Activated CD8-positive, alpha-beta memory T cell treated with anti-CD3 and anti-CD28 coated beads, Interleukin-2, amount 10 ng/mL, durations not matched to agents 7 days and 5 days (primary cell): ENCODE measurements at places on chromosomes 12 and 14. TPM values are rescaled to one million over a fixed set of nuclear protein-coding genes. Genes with fewer than 3 reads are reported as not detected.

GRCh38 chr14:51657762-51658161 is 6.1 kb downstream of the FRMD6 start:
- H3K4me1 ChIP-seq = peaks cover 13% of the 10 kb centered on the region
- H3K36me3 ChIP-seq = no peaks in the 10 kb centered on the region
- H3K27me3 ChIP-seq = peaks cover 44% of the 10 kb centered on the region
- no peak for DNase-seq
- no peak overlapping the region for H3K27ac ChIP-seq

DNA sequence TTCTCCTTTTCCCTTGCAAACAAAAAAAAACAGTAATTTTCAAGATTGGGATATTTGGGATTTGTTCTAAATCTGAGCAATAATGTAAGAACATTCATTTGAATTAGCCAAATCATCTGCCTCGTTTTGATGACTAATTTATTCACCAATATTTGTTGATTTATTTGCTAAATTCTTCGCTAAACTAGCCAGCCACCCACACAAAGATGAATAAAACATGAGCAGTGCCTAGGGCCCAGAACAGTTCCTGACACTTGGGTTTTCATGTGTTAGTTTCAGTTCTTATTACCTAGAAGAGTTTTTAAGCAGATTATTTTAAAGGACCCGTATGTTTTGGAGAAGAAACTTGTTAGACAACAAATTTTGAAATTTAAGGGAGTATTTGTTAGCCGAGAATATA is 1.4 kb downstream of the ETNK1 start:
- H3K4me3 ChIP-seq = peak overlapping the region; percentile 87
- H3K36me3 ChIP-seq = peaks cover 18% of the 10 kb centered on the region
- peaks cover 10% of the 10 kb centered on the region for H3K27me3 ChIP-seq
- peak overlapping the region; percentile 85 for H3K27ac ChIP-seq

GRCh38 chr12:100166232-100166631 is 23.6 kb upstream of the BLTP3B start:
- no peak overlapping the region for H3K27ac ChIP-seq
- peaks cover 7% of the 10 kb centered on the region for H3K36me3 ChIP-seq
- H3K4me1 ChIP-seq = peaks cover 13% of the 10 kb centered on the region
- no peak overlapping the region for H3K4me3 ChIP-seq
- no peak for DNase-seq

DNA sequence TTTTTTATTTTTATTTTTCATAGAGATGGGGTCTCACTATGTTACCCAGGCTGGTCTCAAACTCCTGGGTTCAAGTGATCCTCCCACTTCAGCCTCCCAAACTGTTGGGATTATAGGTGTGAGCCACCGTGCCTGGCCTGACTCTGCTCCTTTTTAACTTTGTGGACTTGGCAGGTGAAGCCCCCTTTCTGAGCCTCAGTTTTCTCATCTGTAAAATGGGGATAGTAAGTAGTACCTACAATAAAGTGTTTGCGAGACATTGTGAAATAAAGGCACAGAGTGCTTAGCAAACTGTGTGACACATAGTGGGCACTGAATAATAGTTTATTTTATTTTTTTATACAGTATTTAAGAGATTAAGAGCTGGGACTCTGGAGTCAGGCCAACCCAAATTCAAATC is 21.1 kb upstream of the MED13L start:
- no peak overlapping the region for H3K27ac ChIP-seq
- no peaks in the 10 kb centered on the region for H3K36me3 ChIP-seq

DNA sequence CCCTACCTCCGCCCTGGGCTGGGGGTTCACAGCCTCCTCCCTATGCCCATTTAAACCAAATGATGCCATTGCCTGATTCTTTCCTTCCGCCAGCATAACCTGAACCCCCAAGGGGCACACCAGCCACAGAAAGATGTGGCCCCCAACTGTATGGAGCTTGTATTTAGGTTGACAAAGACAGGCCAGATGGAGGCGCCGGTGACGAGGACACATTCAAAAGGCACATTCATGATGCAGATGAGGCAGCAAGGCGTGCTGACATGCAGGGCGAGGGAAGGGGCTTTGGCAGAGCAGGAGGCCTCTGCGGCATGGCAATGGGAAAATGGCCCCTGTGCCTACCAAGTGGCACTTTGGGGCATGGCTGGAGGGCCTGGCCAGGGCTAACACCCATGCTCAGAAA is 112.2 kb downstream of the RFLNA start:
- DNase-seq = no peak
- H3K27me3 ChIP-seq = no peaks in the 10 kb centered on the region
- no peaks in the 10 kb centered on the region for H3K36me3 ChIP-seq

GRCh38 chr12:93229494-93230325 is 148.0 kb upstream of the NUDT4 start:
- no peak overlapping the region for H3K27ac ChIP-seq
- H3K27me3 ChIP-seq = peaks cover 5% of the 10 kb centered on the region
- H3K36me3 ChIP-seq = no peaks in the 10 kb centered on the region
- peaks cover 2% of the 10 kb centered on the region for H3K4me1 ChIP-seq
- H3K4me3 ChIP-seq = no peak overlapping the region

- peaks cover 19% of the 10 kb centered on the region for H3K4me1 ChIP-seq
- H3K4me3 ChIP-seq = no peak overlapping the region
- DNase-seq = no peak
- no peak overlapping the region for H3K27ac ChIP-seq
These were observed 13.2 kb downstream of the PRPF40B start for GRCh38 chr12:49636574-49636973.

DNA sequence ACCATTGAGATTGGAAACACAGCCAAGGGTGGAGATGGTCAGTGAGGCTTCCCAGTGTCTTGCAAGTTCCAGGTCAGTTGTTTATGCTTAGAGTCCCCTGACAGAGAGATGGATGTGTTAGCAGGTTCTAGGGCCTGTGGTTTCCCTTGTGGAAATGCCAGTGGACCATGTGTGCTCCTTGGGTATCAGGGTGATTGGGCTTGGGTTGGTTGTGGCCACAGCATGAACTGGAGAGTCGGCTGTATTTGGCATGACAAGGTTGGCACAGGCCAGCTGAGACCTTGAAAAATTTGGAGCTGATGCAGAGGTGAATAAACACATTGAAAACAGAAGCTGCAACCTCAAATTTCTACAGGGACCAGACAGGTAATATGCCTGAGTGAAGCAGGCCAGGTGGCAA is 668.0 kb downstream of the DIO2 start:
- H3K27me3 ChIP-seq = no peaks in the 10 kb centered on the region
- H3K4me3 ChIP-seq = no peak overlapping the region
- H3K4me1 ChIP-seq = no peaks in the 10 kb centered on the region
- no peak overlapping the region for H3K27ac ChIP-seq
- no peak for DNase-seq

GRCh38 chr14:104072586-104072985 is 12.9 kb upstream of the ASPG start:
- H3K4me1 ChIP-seq = peaks cover 8% of the 10 kb centered on the region
- H3K27ac ChIP-seq = no peak overlapping the region
- H3K4me3 ChIP-seq = no peak overlapping the region
- no peak for DNase-seq
- peaks cover 6% of the 10 kb centered on the region for H3K36me3 ChIP-seq
- peaks cover 14% of the 10 kb centered on the region for H3K27me3 ChIP-seq

GRCh38 chr12:25957793-25958427 is 572 bp upstream of the RASSF8 start:
- no peak overlapping the region for H3K27ac ChIP-seq
- H3K4me3 ChIP-seq = peak overlapping the region; percentile 41
- peaks cover 1% of the 10 kb centered on the region for H3K36me3 ChIP-seq
- H3K4me1 ChIP-seq = peaks cover 12% of the 10 kb centered on the region
- DNase-seq = no peak

DNA sequence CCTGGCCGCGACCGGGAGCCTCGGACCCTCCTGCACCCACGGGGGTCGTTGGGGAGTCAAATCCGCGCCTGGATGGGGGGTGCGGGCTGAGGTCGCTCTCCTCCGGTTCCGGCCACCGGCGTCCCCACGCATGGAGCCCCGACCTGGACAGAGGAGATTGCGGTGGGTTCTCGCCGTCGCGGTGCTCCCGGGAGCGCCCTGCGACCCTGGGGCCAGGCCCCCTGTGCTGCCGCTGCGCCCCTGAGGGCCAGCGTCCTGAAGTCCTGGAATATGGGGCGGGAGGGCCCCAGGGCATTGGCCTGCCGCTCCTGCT is 345 bp downstream of the ASPG start:
- no peaks in the 10 kb centered on the region for H3K4me1 ChIP-seq
- H3K27ac ChIP-seq = no peak overlapping the region
- no peak overlapping the region for H3K4me3 ChIP-seq
- peaks cover 7% of the 10 kb centered on the region for H3K27me3 ChIP-seq
- no peaks in the 10 kb centered on the region for H3K36me3 ChIP-seq

GRCh38 chr12:29158115-29158763 is 9.2 kb downstream of the FAR2 start:
- no peak overlapping the region for H3K27ac ChIP-seq
- peaks cover 12% of the 10 kb centered on the region for H3K4me1 ChIP-seq
- DNase-seq = no peak
- peaks cover 3% of the 10 kb centered on the region for H3K36me3 ChIP-seq
- H3K27me3 ChIP-seq = no peaks in the 10 kb centered on the region

DNA sequence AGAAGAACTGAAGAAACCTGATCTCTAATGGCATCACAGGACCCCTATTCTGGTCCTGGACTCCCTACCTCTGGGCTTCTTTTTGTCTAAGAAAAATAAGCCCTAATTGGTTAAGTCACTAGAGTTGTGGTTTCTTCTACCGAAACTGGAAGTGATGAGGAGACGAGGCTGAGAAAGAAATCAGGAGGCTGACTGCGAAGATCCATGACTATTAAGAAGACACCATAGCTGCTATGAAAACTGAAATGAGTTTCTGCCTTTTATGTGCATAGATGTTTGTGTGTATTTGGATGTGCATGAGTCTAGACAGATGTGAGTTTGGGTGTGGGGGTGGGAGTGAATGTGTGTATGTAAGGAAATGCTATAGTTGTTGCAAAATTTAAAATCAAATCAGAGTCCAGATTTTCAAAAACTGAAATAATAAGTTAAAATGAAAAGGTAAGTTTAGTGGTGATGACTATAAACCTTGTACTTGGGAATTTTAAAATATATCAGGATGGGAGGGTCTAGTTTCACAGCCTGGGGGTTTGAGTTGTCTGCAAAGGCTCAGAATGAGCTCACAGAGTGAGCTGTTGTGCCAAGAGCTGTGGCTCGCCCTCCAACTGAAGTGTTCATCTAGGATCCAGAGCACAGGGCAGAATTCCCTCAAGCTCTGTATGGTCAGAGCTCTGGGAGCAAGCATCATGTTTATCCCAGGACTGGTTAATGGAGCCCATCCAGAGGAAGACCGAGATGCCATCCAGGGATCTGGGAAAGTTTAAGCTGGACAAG is 94.9 kb downstream of the VCPKMT start:
- DNase-seq = no peak
- no peaks in the 10 kb centered on the region for H3K27me3 ChIP-seq
- peaks cover 32% of the 10 kb centered on the region for H3K4me1 ChIP-seq
- H3K36me3 ChIP-seq = peaks cover 68% of the 10 kb centered on the region

Gene GPR162
- total RNA-seq = not detected

Gene EFS
- not detected for total RNA-seq

Gene PPP4R4
- 0.64 TPM for total RNA-seq

Gene CCDC77
- total RNA-seq = 20.2 TPM

Gene RTN1
- total RNA-seq = not detected

Gene HHIPL1
- 0.09 TPM for total RNA-seq

Gene CHGA
- not detected for total RNA-seq

Gene AKAP3
- 2.6 TPM for total RNA-seq

Gene TNFRSF1A
- total RNA-seq = 63.3 TPM

Gene MVK
- total RNA-seq = 27.4 TPM

Gene NFE2
- total RNA-seq = not detected
